ENCODE measurements at places on chromosomes 12 and 14. TPM values are rescaled to one million over a fixed set of nuclear protein-coding genes. Genes with fewer than 3 reads are reported as not detected.
A peak's percentile ranks its signal among the peaks of the same experiment; 100 is the strongest.

DNA sequence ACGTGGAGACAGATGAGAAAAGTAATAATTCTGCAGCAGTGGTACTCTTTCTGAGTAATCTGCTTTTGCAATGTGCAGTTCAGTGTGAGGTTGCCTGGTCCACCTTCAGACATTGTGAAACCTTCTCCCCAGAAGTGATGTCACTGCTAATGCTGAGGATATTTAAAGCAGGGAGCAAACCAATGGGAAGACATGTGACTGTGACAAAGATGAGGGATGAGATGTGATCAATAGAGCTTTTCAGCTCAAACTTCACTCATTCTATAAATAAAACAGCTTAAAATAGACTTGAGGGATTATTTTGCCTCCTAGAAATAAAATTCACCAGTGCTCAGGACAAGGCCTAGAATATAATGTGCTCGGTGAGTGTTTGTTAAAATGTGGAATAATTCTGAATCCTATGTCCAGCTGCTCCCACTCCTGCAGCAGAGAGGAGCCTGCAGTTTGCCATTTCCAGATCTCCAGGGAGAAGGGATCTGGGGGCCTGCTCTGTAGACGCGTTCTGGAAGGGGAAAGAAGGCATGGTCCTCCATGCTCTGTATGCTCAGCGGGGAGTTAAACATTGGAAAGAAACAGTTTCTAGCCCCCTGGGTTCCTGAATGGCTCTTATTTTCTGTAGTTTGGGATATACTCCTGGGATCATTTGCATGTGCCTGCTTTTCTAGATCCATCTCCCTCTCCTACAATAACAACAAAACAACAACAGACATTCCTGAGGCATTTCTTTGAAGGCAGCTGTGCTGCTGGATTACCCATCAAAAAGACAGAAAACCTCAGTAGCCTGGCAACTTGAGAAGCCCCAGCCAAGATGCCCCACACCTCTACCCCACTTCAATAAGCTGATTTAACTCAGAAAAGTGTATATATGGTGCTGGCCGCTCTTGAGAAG, 8.9 kb downstream of the SLC7A8 start:
- DNase-seq, result no peak

DNA sequence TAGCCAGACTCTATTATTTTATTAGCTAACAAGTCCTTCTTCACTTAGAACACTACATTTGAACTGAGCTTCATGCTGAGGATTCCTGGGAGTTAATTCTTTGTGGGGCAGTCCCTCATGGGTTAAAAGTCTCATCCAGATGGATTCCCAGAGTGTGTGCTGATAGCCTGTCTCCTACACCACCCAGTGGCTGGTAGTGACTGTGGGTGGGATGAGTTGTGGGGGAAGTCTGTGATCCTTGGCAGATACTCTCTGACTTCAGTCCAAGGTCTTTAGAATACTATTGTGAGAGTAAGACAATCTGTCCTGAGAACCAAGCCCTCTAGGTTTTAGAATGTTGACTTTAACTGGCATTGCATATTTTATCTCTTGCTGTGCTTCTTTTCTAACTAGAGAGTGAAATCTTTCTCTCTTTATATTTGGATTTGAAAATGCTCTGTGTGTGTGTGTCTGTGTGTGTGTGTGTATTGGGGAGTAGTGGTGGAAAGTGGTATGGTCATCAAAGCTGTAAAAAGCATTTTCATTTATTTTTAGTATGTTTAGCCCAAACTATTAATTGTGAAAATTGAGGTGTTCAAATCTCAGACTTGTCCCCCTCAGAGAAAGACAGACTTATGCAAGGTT, 37.3 kb downstream of the AKAP6 start:
- DNase-seq, result no peak

- no peak for DNase-seq
Observed at GRCh38 chr12:64691795-64692583, 67.2 kb downstream of the GNS start.

- DNase-seq, result no peak
Observed at GRCh38 chr12:94687891-94688290, 37.5 kb upstream of the TMCC3 start.

DNA sequence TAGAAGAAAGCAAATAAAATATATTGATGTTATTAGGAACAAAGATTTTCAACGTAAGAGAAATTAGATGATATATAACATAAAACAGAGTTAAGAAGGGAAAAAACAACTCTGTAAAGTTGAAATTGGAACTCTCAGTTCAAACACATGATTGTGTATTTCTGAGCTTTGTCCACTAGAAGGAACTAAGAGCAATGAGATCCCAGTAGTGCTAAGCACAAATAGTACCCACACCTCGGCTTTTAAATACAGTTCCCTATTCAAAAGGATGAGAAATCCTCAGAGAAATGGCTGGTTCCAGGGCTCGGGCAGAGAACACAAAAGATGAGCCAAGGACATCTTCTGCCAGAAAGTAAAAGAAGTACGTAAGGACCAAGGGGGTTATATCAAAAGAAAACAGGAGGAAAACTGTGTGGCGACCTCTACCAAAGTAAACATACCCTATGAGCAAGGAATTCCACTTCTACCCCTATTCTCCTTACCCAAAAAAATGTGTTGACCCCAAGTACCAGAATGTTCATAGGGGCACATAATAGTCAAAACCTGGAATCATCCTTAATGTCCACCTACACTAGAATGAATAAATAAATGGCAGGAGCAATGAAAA, 96.6 kb downstream of the SPTSSA start:
- no peak for DNase-seq

DNA sequence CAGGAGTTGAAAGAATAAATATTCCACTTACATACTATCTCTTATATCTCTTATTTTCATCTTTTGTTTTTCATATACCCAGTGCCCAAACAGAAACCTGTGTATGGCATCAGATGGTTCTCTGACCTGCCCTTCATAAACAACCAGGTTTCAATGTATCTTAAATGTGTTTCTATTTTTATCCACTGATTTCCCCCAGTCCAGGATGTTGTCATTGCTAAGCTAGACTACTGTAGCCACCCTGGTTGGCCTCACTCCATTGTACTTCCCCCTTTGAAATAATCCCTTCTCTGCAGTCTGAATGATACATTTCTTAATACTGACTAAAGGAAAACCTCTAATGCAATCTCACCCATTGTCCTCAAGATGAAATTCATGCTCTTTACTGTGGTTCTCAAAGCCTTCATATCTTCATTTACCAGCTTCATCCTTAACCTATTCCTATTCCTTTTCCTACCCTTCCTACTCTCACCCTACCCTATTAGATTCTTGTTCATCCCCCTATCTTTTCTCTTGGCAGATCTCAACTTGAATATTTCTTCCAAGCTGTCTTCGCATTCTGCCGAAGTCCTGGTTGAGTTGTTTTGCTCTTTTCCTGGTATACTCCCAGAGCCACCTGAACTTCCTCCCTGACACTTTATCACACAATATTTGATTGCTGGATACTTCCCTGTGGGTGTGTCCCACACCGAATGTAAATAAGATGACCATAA, 312.4 kb downstream of the FOXG1 start:
- DNase-seq, result no peak

DNA sequence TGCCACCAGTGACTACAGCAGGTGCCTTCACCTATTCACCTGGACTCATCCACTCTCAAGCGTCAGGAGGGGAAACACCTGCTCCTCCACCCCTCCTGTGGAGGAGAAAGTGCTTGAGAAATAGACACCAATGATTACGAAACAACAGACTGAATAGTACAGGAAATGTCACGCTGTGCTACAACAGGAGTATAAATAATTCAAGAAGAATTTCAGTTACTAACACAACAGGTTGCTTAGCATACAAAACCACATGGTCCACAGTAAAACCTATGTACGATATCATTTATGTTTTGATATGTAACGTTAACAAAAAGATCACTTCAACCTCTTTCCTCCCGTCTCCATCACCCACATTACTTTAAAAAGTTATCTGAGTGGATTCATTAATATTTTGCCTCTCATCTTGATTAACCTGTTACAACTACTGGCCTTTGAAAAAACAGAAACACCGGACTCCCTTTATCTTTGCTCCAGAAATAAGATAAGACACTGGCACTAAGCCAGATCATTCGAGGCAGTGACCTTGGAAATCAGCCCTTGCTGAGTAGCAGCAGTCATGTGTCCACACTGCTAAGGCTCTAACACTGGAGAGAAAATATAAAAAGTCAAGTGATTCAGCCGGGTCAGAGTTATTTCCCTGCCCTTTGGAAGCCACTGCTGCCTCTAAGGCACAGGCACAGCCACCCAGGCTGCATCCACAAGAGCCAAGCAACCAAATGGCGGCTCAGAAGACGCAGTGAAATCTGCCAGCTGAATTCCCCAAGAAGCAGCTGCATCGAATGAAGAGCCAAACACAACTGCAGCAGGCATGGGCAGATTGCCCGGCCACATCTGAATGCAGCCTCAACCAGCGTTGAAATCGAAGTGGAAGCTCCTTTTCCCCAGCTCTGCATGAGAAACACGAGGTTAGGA, 40.9 kb downstream of the NT5DC3 start:
- peak; percentile 72 for DNase-seq

DNA sequence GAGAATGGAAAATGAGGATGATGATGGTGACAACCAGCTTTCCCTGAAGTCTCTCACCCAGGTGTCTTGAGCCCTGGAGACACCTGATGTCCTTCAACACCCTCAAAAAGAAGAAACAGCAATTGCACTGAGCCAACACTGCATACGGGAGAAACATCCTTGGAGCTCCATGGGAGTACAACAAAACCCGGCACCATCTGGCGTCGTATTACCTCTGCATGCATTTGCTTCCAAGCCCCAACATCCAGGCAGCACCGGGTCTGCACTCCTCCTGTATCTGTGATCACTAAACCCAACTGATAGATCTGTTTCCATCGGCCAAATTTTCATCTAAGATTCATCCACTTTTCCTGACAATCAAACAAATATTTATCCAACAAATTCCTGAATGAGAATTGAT, 249.9 kb downstream of the DPF3 start:
- DNase-seq, result no peak

- DNase-seq, result no peak
Observed at GRCh38 chr14:105053996-105054395, 11.2 kb downstream of the GPR132 start.

DNA sequence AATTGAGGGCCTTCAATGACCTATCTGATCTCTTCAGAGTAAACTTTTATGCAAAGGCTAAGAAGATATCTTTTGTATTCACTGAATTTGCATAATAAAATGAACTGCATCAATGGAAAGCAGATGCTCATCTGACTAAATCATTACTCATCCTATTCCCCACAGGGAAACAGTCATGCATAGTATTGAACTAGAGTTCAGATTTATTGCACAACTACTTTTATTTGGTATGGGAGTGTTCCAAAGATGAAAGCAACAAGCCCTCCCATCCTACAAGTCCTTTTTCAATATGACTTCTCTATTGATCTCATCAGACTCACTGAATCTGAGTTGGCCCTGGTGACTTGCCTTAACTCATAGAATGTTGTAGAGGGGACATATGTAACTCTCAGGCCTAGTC, 159.8 kb downstream of the KITLG start:
- no peak for DNase-seq

DNA sequence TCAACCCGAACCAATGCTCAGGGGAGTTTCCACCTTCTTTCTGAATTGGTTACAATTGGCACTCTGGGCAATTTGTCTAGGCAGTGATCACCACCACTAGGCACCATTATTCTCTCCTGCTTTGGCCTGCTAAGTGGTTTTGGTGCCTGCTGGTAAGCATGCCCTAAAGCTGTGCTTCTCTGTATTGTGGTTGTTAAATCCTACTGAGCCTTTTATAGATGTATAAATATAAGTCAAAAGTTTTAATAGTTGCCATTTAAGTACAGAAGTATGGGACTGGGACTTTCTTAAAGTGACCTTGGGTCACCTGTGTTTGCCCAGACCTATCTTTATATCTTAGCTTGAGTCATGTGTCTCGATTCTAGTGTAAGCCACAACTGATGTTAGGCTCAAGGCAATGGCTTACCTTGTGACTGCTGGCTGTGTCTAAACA, 475.9 kb downstream of the SLC16A7 start:
- DNase-seq, result no peak

DNA sequence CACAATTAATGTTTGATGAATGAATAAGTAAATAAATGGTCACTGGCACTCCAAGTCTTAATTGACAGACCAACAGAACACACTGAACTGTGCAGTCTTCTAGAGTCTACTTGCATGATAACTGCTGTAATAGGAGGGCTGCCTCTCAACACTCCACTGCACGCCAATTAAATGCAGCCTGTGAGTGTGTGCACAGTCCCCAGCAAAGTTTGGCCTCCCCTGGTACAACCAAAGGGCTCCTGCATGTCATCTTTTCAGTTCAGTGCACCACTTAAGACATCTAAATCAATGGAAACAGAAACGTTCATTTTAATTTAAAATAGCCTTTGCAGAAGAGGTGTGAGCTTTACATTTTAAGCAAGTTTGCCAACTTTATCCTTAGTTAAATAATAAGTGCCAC, 121.7 kb upstream of the USP15 start:
- DNase-seq, result no peak

GRCh38 chr12:121451961-121452339, 52.0 kb downstream of the RNF34 start:
- DNase-seq, result no peak

GRCh38 chr14:95522556-95522955, 6.1 kb upstream of the SYNE3 start:
- no peak for DNase-seq

DNA sequence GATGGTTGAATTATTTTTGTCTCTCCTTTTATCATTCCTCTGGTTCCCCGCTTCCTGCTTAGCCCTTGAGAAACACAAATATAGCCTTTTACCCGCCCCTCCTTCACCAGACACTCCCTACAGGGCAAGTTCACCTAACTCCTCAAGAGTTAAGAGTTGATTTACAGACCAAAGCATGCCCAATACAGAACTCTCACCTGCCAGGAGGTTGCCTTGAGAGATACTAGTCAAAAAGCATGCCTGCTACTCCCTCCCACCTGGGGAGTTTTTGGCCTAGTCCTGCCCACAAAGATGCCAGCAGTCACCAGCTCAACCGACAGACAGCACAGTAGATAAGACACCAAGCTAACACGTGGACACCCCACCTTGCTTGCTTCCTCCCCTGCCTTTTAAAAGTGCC, 11.2 kb downstream of the LGMN start:
- no peak for DNase-seq

DNA sequence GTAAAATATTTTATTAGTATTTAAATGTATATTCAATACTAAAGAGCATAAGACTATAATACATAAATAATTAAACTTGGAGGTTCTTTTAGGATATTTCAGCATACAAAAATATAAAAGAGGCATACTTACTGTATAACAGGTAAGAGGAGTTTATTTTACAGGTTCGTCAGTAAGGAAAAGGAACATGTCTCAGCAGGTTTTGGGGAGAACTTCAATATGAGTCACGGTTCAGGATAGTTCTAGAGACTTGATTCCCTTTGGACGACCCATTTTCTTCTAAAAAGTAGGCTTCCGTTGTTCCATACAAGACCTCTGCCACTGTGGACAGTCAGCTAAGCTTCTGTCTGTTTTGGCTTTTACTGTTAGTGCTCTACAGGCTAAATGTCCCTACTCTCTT, 181.1 kb downstream of the ALX1 start:
- DNase-seq, result no peak

The ACRBP gene
- total RNA-seq, result 0.59 TPM

The TMEM119 gene
- total RNA-seq, result 12.5 TPM

The NRL gene
- total RNA-seq, result 5.6 TPM

The RTL1 gene
- total RNA-seq, result not detected

The EML1 gene
- total RNA-seq, result 26.1 TPM

The MVK gene
- 8.8 TPM for total RNA-seq

The OR6C2 gene
- not detected for total RNA-seq

The RNASE3 gene
- not detected for total RNA-seq

The EXOC3L4 gene
- total RNA-seq, result 0.66 TPM

The STON2 gene
- 27.5 TPM for total RNA-seq

The TEX52 gene
- not detected for total RNA-seq
